Thoracic aorta (tissue), 2 donors: ENCODE measurements at places on chromosomes 3 and 15. TPM values are rescaled to one million over a fixed set of nuclear protein-coding genes. Genes with fewer than 3 reads are reported as not detected.

MINDY2 gene
- 32.0 TPM for total RNA-seq

DNA sequence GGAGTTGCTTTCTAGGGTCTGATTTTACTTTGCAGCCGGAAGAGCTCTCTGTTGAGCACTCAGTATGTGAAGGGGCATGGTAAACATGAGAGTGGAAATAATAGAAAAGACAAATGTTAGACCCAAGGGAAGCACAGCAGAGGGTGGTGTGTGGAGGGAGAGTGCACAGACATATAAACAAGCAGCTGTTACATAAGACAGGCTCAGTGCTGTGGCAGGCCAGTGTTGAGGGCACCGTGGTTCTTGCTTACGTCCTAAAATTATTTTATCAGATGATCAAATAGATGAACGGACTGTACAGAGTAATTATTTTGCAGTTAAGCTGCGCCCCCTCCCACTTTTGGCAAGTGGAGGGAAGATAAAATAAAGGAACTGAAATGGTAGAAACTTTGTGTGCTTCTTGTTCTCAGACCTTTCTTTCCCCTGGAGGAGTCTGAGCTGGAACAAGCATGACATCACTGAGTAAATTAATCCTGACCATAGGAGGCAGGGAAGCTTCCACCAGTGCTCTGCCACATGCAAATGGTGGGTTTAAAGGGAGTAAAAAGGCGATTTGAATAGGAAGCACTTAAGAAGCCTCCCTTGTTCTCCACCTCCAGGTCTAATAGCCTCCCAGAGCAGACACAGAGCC, 205.6 kb downstream of the IL20RB start:
- DNase-seq = no peak

- DNase-seq = peak; percentile 93
Observed at GRCh38 chr3:188947401-188948280, 224.1 kb upstream of the TPRG1 start.

GRCh38 chr3:50483374-50483773, 20.1 kb downstream of the CACNA2D2 start:
- no peak for DNase-seq

DNA sequence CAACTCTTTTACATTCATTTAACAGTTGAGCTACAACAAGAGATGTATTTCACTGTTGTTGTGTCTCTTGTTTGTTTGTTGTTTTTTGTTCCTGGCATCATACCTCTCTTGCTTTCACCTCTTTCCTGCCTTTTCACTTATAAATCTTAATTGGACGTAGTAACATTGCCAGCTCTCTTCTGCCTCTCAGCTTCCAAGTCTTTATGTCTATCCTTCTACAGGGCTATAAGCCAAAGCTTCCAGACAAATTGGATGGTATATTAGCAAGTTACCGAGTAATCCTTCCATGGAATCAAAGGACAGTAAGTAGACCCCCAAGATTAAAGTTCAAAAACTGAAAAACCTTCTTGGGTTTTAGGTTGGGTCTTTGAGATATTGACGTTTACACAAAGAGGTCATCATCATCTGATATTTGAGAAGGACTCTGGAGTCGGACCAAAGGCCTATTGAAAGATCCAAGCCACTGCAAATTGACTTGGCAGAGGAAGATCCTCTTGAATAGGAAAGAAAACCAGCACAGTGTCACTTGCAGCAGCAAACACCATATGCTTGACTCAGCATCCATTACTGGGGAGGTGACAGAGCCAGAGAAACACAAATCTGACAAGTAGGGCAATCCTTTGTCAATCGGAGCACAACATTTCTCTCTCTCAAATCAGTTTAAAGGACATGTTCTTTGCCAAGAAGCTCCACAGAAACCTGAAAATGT, 648.5 kb upstream of the NR2F2 start:
- no peak for DNase-seq

DNA sequence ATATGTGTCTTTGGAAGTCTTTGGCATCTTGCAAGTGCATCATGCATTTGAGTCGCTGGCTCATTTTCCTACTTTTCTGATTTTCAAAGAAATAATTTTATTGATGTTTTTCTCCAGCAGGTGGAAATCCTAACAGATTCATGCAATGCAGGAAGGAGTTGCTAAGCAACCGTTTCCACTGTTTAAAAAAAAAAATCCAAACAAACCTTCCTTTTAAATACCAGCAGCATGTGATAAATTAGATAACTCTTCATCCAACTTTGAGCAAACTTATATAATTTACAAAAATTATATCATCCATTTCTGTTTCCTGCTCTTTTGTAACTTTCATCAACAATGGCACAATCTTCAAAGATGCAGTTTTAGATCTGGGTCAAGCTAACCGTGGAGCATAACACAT, 364.1 kb downstream of the MFSD1 start:
- no peak for DNase-seq

- no peak for DNase-seq
Observed at GRCh38 chr15:93150910-93151881, 62.2 kb upstream of the RGMA start.

CCK gene
- total RNA-seq = not detected

GRCh38 chr3:57130571-57131209, 34.5 kb downstream of the IL17RD start:
- DNase-seq = no peak

- DNase-seq = no peak
Observed at GRCh38 chr3:135238236-135238830, 443.3 kb downstream of the EPHB1 start.

GRCh38 chr15:56468401-56468800, 3.5 kb upstream of the MNS1 start:
- no peak for DNase-seq

FILIP1L gene
- 279 TPM for total RNA-seq

SERINC4 gene
- not detected for total RNA-seq

DNA sequence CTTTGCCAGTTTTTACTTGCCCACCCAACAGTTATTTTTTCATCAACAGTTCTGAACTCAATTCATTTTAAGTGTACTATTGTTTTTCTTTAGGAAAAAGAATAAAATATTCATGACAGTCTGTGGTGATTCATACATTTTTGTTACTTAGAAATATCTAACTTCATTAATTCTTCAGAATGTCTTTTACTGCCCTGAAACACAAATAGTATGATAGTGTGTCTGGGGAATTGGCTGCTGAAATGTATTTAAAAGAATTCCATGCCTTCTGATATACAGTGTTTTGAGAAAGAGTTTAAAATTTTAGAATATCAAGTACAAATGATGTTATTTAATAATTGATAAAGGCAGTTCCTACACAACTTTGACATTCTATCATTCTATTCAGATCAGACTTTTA, 854.1 kb downstream of the NAALADL2 start:
- no peak for DNase-seq

DNA sequence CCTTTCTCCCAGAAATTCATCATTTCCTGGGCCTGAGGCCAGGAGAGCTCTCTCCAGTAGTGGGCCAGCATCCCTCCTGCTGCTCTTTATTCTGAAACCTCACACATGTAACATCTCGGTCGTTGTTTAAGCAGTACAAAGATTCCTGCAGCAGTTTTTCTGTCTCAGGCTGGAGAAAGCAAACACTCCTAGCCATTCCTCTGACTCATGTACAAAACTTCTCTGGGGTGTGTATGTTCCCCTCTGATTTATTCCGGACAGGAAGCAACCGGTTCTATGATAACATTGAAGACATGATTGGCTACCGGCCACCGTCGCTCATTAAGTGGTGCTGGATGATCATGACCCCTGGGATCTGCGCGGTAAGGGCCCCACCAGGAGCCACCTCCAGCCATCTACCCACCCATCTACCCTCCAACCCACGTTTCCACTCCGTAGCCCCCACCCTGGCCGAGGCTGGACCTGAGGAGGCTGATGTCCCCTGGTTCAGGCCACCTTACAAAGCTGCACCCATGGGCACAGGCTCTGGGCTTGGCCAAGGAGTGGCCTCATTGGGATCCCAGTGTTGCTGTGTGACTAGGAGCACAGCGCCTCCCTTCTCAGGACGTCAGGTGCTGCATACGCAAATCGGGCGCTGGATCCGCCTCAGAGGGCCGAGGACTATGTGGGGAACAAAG, 58.6 kb upstream of the SLC6A1 start:
- no peak for DNase-seq

DNA sequence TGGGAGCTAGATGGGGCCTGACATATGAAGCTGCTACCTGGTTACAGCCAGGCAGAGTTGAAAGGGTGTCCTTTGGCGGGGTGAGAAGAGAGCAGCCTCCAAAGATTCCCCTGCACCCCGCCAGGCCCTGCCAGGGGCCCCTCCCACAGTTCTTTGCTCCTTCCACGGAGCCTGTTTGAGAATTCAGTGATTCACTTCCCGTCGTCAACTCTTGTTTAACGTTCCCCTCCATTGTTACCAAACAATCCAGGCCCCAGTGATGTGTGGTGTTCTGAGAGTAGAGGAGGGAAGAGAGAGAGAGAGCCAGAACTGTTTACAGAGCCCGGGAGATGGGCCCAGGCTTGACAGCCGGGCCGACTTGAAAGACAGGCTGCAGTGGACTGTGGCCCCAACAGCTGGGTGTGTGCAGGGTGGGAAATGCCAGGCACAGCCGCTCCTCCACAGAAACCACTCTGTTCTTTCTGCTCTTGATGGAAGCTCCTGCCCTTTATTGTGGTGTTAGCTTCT, 81.5 kb downstream of the SMAD3 start:
- DNase-seq = no peak

GRCh38 chr3:28836199-28836598, 444.7 kb upstream of the RBMS3 start:
- DNase-seq = no peak

DNA sequence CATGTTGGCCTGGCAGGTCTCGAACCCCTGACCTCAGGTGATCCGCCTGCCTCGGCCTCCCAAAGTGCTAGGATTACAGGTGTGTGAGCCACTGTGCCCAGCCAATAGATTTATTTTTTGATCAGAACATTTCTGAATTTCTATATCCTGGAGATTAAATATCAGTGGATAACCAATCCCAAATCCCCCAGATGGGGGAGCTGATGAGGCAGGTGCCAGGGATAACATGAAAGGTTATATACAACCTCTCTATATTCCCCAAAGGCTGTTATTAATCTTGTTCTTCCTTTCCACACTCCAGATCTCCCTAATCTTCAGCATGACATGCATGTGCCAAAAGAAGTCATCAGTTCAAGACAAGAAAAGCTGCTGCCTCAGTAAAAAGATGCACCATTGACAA, 112.3 kb downstream of the WDR76 start:
- DNase-seq = no peak

- DNase-seq = no peak
Observed at GRCh38 chr3:140242818-140243276, 307.9 kb downstream of the CLSTN2 start.

DNA sequence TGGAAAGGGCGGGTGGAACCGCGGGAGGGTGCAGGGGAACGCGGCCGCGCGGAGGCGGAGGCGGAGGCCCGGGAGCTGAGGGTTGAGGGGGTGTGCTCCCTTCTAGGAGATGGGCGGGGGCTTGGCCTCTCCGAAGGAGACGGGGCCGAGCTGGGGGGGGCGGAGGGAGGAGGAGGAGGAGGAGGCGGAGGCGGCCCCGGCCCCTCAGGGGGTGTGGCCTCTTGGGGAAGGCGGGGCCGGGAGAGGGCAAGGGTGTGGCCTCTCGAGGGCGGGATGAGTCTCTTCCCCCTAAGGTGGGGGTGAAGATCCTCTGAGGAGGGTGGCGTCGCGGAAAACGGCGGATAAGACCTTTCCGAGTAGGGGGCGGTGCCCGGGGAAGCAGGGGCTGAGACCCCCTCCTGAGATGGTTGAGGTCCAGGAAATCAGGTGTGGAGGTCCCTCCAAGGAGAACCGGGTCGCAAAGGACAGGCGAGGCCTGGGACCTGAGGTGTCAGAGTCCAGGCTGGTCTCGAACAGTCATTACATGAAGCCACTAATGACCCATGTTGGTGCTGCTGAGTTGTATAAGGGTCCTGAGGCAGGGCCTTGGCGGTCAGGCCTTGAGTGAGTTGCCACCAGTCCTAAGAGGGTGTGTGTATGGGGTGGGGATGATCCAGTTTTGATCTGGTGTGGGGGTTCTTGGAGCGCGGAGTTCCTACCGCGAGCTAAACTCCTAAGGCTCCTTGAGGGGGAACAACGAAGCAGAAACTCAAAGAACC, 759 bp downstream of the WDR6 start:
- DNase-seq = no peak

DGKG gene
- 12.5 TPM for total RNA-seq
